GM12878 (cell line): ENCODE measurements at places on chromosomes 13 and 19.
A peak's percentile ranks its signal among the peaks of the same experiment; 100 is the strongest.

DNA sequence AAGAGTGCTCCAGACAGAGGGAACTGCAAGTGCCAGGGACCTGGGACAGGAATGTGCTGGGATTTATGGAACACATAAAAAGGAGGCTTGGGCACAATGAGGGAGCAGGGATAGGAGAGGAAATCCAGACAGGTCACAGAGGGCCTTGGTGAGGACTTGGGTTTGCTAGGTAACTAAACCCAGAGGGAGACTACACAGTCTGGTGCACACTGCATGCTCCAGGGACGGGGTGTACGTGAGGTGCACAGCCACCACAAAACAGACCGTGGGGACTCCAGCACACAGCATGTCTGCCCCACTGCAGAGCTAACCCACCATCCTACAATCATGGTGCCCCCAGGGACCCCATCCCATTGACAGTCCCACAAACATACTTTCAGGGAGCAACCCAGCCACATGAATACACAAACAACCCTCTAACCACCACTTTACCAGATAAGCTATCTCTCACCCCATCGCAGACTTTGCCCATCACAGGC is 5.5 kb upstream of the ZFP36 start:
- peaks cover 77% of the 10 kb centered on the region for H3K4me1 ChIP-seq
- no peaks in the 10 kb centered on the region for H3K27me3 ChIP-seq

DNA sequence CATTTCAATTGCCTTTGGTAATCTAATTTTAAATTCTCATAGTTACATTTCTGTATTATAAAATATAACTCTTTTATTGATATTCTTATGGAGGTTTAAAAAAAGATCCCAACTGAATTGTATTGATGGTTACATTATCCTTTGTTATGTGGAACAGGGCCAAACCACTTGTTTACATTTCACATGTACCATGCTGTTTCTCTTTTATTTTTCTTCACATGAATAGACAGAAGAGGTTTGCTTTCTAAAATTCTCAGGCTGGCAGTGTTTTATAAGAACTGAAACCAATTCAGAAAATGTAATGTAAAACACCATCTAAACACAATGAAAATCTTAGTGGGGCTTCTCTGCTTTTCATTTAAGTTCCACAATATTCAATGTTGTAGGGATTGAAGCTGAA is 122.5 kb downstream of the GPC5 start:
- H3K36me3 ChIP-seq = no peaks in the 10 kb centered on the region
- no peak overlapping the region for H3K4me3 ChIP-seq
- no peaks in the 10 kb centered on the region for H3K27me3 ChIP-seq
- DNase-seq = no peak

- peak overlapping the region; percentile 49; the same call in 1 of the 2 replicates for H3K4me3 ChIP-seq
- peaks cover 27% of the 10 kb centered on the region for H3K4me1 ChIP-seq
- H3K36me3 ChIP-seq = peaks cover 1% of the 10 kb centered on the region
- no peak for DNase-seq
- no peaks in the 10 kb centered on the region for H3K27me3 ChIP-seq
- peak overlapping the region; percentile 94 for H3K27ac ChIP-seq
Measured at GRCh38 chr19:13987101-13987890, 18.8 kb downstream of the RFX1 start.

DNA sequence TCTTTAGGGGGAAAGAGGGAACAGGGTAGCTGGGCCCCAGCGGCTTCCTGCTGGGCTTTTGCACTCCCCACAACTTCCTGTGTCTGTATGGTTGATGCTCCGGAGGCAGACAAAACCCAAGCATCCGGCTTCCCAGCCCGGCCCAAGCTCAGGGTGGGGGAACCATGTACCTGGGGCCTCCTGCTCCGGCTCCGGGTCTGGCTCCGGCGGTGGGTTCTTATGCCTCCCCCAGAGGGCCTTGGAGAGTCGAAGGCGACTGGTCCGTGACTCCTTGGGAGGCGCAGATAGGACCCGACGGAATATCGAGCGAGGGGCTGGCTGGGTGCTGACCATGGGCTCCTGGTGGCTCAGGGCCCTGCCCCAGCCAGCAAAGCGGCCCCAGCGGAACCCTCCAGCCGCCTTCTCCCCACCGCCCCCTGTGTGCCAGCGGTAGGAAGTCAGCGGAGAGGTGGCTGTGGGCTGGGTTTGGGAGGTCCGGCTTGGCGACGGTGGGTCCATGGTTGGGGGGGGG is 428 bp downstream of the RASAL3 start:
- peak overlapping the region; percentile 80 for H3K27ac ChIP-seq
- H3K27me3 ChIP-seq = no peaks in the 10 kb centered on the region
- H3K36me3 ChIP-seq = peaks cover 7% of the 10 kb centered on the region

- H3K4me3 ChIP-seq = no peak overlapping the region
- H3K4me1 ChIP-seq = no peaks in the 10 kb centered on the region; the same call in 1 of the 2 replicates
- peaks cover 15% of the 10 kb centered on the region for H3K36me3 ChIP-seq
- H3K27me3 ChIP-seq = no peaks in the 10 kb centered on the region
Measured at GRCh38 chr19:17097593-17098126, 22.1 kb downstream of the MYO9B start.

DNA sequence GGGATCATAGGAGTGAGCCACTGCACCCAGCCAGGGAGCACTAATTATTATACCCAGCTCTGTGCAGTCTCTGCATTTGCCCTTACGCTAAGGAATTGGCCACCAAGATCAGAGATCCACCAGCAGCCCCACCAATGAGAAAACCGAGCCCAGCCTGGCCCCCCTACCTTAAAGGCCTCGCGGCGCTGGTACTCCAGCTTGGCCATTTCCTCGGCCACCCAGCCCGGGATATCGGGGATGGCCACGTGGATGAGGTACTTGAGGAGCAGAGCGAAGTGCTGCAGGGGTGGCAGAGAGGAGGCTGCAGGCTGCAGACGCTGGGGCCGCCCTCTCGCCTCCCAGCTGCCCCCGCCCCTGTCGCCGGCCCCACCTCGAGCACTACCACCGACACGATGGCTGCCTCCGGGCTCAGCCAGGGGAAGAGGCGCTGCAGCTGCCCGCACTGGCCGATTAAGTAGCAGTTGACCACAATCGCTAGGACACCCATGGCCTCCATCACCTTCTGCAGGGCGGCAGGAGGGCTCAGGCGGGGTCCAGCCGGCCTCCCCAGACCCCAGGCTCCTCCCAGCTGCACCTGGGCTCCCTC is 7.5 kb downstream of the ANO8 start:
- no peaks in the 10 kb centered on the region for H3K4me1 ChIP-seq
- H3K27me3 ChIP-seq = no peaks in the 10 kb centered on the region; the same call in none of the 2 replicates
- no peak for DNase-seq
- no peak overlapping the region for H3K4me3 ChIP-seq
- no peaks in the 10 kb centered on the region for H3K36me3 ChIP-seq

DNA sequence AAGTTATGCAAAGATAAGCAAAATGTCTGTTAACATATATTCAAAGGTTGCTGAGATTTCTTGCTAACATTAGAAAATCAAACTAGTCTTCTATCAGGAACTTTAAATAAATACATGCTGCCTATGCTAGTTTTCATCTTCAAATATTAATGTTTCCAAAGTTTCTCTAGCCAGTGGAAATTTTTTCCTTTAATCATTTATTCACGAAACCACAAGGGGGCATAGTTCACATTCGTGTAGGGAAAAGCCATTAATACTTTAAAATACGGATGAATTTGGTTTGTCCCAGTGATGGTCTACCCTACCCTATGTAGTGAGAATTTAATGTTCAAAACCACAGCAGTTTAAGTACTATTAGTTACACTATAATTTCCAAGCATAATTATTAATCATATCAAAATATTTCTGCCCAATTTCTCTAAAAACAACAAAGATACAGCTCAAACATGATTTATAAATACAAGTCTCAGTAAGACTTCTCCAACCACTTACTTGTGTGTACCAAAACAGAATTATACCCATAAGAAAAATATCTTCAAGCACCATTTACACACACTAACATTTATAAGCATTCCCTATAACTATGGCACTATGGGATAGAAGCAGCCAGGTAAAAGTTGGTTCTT is 16.2 kb downstream of the NUFIP1 start:
- H3K36me3 ChIP-seq = no peaks in the 10 kb centered on the region; the same call in none of the 2 replicates
- H3K4me1 ChIP-seq = peaks cover 10% of the 10 kb centered on the region
- DNase-seq = no peak
- H3K27me3 ChIP-seq = no peaks in the 10 kb centered on the region
